ENCODE measurements at places on chromosomes 2 and 18.

GRCh38 chr2:69743847-69744264 is 1.9 kb downstream of the ANXA4 start:
- DNase-seq: no peak

DNA sequence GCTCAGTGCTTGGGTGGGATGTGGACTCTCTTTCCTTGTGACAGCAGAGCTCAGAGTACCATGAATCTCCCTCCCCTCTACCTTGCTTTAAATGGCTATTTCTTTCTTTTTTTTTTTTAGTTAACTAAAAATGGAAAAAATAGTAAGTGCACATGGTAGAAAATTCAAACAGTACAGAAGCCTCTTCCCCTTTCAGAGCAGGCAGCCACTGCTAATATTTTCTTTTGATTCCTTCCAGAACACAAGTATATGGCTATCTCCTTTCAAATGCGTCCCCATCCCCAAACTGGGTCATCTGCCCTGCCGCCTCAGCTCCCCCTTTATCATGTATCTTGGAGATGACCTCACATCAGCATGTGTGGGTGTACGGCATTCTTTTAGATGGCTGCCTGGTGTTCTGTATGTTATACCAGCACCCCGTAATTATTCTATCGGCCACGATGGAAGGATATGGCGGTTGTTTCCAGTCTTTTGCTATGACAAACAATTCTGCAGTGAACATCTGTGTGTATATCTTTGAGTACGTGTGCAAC is 70.5 kb upstream of the DLX2 start:
- DNase-seq: no peak

- DNase-seq: no peak
Observed at GRCh38 chr18:58152891-58153290, 108.9 kb downstream of the NEDD4L start.

DNA sequence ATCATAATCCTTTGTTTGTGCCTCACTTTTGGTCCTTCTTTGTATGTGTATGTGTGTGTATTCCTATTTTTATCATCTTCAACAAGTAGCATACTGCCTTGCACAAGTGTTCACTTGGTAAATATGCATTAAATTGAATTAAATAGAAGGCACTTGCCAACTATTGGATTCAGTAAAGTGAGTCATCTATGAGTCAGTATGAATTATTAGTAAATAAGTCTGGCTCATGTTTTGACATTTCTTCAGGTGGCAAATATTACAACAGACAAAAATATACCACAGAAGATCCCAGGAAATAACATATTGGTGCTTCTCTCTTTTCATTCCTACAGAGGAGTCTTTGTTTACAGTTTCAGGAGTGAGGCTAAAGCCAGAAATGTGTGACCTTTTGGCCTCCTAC is 84.1 kb downstream of the CDK15 start:
- peak; percentile 32 for DNase-seq

- DNase-seq: no peak
Observed at GRCh38 chr2:181165199-181165868, 184.9 kb downstream of the UBE2E3 start.

DNA sequence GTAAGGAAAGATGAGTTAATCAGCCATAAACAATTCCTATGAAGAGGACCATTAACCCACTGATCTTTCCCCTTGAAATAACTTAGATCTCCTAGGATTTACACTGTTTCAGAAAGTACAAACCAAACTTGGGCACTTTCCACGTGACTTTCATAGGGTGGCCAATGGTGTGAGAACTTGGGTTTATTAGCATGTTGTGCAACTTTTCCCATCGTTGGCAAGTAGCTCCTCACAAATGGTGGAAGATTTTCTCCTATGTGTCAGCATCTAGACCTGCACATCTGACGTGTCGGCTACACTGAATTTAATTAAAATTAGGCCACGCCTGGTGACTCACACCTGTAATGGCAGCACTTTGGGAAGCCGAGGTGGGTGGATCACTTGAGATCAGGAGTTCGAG is 116.3 kb downstream of the GALNT1 start:
- peak; percentile 5 for DNase-seq
